Suppressor macrophage (primary cell): ENCODE measurements at places on chromosomes 2 and 18.

- DNase-seq: no peak
Observed at GRCh38 chr2:237269138-237269875, 144.7 kb downstream of the COL6A3 start.

DNA sequence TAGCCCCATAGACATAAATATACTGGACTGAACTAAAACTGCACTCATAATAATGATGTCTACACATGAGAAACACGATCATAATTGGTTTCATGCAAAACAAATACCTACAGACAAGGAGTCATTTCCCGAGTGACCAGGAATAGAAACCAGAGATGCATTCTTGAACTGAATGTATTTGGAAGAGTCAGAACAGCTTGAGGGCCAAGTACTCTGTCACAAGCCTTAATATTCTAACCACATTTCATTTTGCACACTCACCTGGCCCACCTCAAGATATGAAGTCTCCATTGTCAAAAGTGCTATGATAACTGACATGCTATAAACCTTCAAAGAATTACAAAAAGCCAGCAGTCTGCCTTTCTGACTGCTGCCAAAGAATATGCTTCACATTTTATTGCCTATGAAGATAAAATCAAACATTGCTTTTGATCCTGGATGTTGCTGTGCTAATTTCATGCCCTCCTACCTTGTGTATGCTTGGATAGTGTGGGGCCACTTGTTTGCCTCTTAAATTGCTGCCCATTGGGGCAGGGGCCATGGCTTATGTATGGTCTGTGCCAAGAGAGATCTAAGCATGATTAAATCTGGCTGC, 18.9 kb upstream of the ASAP2 start:
- no peak for DNase-seq

- DNase-seq: no peak
Observed at GRCh38 chr2:224601923-224602322, 16.8 kb upstream of the CUL3 start.

DNA sequence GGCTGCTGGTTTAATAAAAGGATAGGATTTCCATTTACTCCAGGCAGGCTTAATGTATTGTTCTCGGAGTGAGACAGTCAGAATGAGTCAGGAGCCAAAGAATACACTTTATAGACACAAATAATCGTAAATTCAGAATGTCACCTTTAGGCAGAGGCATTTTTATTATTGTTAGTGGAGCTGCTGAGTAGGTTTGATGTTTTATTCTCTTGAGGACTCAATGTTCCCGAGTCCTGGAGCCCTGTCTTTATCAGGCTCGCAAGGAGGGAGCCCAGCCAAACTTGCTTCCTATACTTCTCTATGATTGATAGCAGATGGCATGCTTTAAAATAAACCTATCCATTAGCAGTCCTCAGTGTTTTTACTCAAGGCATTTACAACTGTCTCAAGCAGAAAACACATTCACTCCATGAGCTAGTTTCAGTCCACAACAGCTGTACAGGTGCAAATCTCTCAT, 492.3 kb upstream of the ZEB2 start:
- no peak for DNase-seq

GRCh38 chr2:230234845-230235244, 9.3 kb downstream of the SP140 start:
- DNase-seq: no peak

- DNase-seq: no peak
Observed at GRCh38 chr18:55629133-55629532, 41.1 kb upstream of the TCF4 start.

- no peak for DNase-seq
Observed at GRCh38 chr2:146457221-146457620, 1387.6 kb upstream of the ACVR2A start.

DNA sequence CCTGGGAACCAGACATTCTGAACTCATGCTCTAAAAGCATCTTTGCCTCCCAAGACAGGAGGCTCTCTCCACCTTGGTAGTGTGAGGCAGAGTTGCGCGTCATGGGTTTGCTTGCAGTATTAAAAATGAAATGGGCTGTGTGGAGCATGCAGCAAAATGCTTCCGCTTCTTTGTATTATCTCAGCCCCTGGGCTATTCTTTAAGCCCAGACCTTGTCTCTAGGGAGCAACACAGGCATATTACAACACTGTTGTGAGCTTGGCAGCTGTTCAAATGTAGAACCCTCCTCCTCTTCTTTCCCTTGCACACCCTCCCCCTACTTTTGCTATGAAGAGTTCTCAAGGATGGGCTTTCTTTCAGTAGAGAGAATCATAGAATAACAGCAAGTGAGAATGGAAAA, 185.1 kb upstream of the LHCGR start:
- DNase-seq: no peak

GRCh38 chr2:522776-523175, 154.4 kb downstream of the TMEM18 start:
- no peak for DNase-seq

DNA sequence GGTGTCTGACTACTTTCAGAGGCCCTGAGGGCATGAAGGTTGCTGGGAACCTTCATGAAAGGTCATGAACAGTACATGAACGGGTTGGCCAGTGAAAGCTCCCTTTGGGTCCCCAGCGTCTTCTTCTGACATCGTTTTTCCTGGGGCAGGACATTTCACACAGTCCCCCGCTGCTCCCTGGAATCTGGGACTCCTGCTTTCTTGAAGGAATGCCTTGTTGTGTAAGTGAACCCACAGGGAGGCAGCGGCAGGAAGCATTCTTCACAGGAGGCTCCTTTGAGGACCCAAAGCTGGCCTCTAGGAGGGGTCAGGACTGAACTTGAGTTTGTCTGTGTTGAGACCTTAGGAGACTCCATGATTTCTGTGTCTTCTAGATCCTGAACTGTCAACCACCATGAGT, 144.3 kb downstream of the KCNE4 start:
- no peak for DNase-seq

DNA sequence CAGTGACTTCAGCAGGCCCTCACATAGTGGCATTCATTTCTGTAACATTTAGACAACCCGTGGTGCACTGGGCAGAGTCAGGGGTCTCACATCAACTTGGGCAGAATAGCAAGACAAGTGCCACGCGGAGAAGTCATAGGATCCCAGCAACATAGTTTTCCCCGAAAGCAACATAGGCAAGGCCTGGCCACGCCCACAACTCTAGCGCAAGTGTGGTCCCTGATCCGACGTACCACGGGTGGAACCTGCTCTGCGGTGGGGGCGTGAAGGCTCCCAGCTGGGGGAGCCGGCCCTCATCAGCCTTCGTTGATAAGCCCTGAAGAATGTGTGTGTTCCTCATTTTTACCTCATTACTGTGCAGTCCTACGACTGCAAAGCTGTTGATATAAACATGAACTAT, 261.2 kb downstream of the EIPR1 start:
- no peak for DNase-seq

GRCh38 chr2:15814403-15814802, 125.9 kb upstream of the MYCN start:
- no peak for DNase-seq

DNA sequence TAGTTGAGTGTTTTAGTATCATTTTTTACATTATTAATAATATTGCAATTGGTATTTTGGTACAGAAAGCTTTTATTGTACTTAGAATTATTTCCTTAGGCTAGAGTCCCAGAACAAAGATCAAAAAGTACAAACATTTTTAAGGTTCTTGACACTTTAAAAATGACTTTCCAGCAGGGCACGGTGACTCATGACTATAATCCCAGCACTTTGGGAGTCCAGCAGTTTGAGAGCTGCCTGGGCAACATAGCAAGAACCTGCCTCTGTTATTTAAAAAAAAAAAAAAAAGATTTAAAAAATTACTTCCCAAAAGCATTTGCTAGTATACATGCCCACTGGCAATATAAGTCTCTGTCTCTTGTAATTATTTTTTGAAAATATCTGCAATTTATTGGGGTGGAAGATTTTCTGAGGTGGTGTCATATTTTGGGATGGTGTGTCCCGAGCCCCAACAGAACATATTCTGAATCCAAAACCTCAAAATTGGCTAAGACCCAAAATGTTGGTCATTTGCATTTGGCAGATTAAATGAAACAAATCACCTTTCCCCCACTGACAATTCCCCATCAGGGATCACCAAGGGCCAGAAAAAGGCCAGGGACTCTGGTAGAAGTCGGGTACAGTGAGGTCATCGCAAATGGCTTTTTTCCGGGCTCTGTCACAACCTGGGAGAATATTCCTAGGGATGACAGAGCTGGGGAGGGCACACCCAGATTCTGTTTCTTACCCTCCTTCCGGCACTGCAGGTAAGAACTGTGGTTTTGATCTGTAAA, 42.1 kb downstream of the NIFK start:
- DNase-seq: no peak

GRCh38 chr2:13240061-13240460, 523.3 kb downstream of the TRIB2 start:
- DNase-seq: no peak

- no peak for DNase-seq
Observed at GRCh38 chr2:7094231-7094741, 177.1 kb downstream of the RNF144A start.

GRCh38 chr18:79760881-79761280, 36.9 kb upstream of the KCNG2 start:
- DNase-seq: no peak

GRCh38 chr2:43085929-43086328, 140.5 kb downstream of the ZFP36L2 start:
- DNase-seq: no peak

DNA sequence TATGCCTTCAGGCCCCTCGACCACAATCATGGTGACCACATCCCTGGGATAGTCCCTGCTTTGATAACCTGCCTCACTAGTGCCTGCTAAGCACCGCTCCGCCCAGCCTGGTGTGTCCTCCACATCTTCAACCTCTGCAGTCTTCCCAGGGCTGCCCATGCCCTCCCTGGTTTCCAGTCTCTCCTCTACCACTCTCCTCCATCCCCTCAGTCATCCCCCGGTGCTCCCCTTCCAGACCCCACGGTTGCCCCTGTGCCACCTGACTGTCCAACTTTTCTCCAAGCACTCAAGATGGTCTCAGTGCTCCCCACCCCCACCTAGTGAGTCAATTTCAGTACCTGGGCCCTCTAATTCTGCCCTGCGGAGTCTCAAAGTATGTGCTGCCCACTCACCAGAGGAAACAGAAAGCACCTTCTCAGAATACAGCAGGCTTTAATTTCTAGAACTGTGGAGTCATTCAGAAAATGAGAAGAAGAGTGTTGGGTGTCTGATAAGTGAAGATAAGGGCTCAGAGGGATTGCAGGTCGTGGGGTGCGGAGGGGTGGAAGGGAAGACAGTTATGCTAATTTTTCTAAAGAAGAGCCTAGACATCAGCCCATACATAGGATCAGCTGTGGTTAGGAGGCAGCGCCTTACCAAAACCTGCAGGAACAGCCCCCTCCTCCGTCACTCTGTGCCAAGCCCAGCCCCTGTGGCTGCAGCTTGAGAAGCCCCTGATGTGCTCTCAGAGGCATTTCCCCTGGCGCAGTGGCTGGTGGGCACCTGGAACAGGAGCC, 53.6 kb upstream of the CAB39 start:
- no peak for DNase-seq

DNA sequence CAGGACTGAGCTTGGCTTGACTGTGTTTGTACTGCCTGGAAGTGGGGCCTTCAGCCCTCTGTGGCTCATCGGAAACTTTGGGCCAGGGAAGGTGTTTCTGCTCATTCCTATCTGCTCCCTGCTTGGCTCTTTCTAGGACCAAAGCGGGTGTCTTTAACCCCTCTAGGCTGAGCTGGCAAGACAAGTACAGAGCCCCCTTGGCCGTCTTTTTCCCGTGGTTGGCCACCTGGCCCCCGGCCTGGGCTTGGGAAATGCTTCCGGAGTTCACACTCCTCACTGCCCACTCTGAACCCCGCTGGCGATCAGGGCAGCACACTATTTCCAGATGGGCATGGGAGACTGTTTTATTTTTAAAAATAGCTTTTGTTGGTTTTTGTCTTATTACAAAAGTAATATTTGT, 243.0 kb downstream of the DYSF start:
- DNase-seq: no peak

DNA sequence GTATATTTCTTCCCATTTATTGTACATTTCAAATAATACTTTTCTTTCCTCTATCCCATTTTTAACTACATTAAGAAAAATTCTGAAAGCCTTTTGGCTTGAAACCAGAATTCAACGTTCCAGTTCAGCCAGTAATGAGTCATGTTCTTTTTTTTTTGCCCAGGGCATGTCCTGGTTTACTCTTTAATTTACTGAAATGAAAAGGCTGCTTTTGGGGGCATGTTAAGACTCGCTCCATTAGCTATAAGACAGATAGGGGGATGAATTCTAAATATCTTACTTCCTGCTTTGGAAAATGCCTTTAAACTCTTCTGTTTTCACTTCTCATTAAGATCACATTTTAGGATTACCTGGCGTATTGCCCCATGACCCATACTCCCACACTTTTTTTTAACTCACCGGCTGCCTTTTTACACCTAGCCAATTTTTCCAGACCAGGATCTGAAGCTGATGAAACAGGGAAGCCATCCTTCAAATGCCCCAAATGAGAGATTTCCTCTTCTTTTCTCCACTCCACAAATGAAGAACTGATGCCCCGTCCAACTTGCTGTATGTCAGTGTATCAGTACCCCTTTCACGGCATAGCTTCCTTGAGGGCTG, 585 bp downstream of the ABCA12 start:
- DNase-seq: no peak

DNA sequence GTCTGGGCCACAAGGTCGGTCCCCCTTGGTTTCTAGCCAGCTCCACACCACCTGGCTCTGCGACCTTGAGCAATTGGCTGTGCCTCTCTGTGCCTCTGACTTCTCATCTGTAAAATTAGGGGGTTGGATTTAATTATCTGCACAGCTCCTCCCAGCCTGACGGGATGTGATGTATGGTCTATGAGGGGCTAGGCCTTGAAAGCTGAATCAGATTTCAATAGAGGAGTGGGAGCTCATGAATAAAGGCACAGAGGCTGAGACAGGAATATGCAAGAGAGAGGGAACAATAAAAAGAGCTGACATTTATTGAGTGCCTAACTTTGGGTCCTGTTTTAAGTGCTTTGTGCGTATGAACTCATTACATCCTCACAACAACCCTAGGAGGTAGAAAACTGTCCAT, 104.7 kb downstream of the ALK start:
- DNase-seq: no peak

DNA sequence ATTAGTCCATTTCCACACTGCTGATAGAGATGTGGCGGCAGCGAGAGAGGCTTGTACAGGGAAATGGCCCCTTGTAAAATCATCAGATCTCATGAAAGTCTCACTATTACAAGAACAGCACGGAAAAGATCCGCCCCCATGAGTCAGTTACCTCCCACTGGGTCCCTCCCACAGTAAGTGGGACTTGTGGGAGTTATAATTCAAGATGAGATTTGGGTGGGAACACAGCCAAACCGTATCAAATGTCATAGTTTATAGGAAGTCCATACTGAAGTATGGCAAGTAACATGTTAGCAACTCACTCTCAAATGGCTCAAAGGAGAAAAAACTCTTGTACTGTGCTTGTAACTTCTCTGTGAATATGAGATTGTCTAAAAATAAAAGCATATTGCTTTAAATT, 56.1 kb downstream of the FARP2 start:
- peak; percentile 0 for DNase-seq
